Common myeloid progenitor, CD34-positive (primary cell): ENCODE measurements at places on chromosomes 12 and 14.

GRCh38 chr14:92386637-92387036 lies 63.7 kb downstream of the SLC24A4 start:
- no peak for DNase-seq

DNA sequence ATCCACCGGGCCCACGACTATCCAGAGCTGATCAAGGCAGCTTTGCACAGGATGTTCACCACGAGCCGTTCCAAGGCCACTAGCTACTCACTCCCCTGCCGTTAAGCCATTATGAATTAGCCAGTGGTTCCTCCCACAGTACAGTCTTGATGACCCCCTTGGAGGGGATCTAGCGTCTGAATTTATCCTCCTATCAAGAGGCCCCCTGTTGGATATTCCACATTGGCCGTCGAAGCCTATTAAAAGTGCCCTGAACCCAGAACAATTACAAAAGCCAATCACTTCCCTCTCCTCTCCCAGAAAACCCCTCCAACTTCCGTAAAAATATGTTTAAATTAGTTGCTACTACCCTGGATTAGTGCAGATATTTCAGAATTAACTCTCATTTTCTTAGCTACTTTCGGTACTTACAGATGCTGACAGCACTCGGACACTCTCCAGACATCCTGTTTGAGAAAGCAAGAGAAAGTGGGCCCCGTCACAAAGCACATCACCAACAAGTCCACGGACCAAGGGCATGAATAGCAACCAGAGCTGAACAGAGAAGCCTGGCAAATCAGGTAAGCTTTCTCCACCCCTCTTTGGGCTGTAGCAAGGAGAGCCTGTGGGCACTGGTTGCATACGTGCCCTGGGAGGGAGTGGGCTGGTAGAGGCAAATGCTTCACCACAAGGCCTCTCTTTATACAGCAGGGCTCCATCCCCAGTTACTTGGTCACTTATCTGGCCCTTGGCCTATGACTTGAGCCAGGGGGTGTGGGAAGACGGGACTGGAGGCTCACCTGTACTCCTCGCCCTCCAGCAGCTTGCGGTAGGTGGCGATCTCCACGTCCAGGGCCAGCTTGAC lies 5.3 kb downstream of the KRT3 start:
- DNase-seq: no peak

GRCh38 chr14:100669468-100669867 lies 57.2 kb upstream of the DLK1 start:
- no peak for DNase-seq

GRCh38 chr14:89700801-89701200 lies 253.7 kb downstream of the EFCAB11 start:
- DNase-seq: no peak

DNA sequence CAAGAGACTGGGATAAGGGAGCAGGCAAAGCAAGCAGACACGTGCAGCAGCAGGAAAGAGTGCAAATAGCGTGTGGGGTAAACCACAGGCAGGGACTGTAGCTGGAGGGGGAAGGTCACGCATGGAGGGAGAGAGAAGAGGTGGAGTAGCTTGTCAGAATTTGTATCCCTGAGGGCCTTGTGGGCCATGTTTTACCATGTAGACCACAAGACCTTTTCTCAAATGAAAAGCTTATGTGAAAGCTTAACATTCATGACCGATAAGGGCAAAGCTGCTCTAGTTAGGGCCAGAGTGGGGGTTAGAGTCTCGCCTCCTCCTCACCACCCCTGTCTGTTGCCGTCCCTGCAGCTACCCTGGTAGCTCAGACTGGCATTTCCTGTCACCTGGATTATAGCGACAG lies 152.9 kb upstream of the E2F7 start:
- no peak for DNase-seq

- DNase-seq: peak; percentile 58
Measured at GRCh38 chr12:32261638-32262037, 137.7 kb upstream of the FGD4 start.

DNA sequence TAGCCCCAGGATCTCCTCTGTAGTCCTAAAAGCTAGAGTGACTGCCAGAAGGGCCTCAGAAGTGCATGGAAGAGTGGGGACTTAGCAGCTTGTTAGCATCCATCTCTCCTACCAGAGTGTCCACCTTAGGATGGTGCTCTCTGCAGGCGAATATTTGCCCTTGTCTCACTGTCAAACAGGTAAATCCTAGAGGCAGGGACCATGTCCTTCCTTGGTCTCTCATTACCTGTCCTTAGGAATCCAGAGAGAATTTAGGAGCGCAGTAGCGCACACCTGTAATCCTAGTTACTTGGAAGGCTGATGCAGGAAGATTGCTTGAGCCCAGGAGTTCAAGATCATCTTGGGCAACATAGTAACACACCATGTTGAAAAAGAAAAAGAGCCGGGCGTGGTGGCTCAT lies 21.4 kb downstream of the AGAP2 start:
- no peak for DNase-seq
